ENCODE measurements at places on chromosomes 6 and 20.

- DNase-seq: no peak
These were observed 277.5 kb downstream of the UST start for GRCh38 chr6:149024361-149024760.

- DNase-seq: no peak
These were observed 444.2 kb downstream of the CDH26 start for GRCh38 chr20:60402189-60403058.

DNA sequence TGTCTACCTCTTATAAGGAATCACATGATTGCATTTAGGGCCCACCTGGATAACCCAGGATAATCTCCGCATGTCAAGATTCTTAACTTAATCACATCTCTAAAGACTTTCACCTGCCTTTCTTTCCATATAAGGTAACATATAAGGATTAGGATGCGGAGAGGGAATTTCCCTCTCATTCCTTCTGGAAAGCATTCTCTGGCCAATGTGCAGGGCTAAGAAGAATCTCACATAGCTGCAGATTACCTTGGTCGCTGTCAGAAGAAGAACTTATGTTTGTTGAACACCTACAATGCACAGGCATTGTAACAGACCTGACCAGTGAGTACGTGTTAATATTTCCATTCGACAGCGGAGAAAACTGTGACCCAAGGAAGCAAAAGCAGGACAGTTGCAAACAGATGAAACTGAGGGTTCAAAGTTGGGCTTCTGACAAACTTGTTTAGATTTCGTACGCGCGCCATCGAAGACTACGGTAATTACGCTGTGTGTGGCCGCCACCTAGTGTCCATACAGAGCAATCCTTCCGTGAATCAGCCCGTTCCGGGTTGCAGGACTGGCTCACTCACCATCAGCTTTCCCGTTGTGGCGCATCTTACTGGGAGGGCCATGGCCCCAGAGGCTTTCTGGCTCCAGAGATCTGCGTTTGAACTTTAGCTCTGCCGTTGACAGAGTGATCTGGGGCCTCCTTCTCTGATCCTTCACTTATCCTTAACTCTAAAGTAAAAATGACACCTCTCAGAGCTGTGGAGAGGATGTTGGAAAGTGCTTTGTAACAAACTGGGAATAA, 9.5 kb downstream of the C20orf202 start:
- DNase-seq: peak; percentile 65

- DNase-seq: no peak
These were observed 14.4 kb upstream of the FOXO3 start for GRCh38 chr6:108546079-108547049.

- no peak for DNase-seq
These were observed 7.4 kb upstream of the RBCK1 start for GRCh38 chr20:400454-401275.

GRCh38 chr20:46063151-46063550, 26.6 kb downstream of the NCOA5 start:
- no peak for DNase-seq

- DNase-seq: peak; percentile 28
These were observed 808 bp downstream of the ULBP1 start for GRCh38 chr6:149964308-149965193.

- peak; percentile 59 for DNase-seq
These were observed 667.9 kb downstream of the EPM2A start for GRCh38 chr6:145067430-145067829.

DNA sequence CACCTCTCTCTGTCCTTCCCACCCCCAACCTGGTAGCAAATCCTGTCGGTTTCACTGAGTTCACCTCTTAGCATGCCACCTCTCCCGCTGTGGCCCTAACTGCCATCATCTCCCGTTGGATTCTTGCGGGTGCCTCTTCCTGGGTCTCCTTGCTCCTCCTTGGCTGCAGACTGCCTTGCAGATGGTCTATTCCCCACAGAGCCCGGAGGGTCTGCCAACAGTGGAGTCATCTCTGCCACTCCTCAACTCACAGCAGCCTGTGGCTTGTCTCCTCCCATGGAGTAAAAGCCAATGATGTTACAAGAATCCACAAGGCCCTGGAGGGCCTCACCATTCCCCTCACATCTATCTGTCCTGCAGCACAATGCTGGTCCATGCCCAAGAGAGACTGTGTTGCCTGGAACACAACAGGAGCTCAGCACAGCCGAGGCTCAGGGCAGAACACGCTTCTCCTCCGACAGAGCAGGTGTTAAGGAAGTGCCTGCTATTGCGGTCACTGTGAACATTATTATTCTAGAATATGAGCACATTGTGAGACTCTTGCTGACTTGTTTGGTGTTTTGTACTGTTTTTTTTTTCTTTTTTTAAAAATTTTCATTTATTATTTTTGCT, 241.8 kb upstream of the SULF2 start:
- DNase-seq: peak; percentile 39

- DNase-seq: peak; percentile 34
These were observed 79.0 kb downstream of the NRSN1 start for GRCh38 chr6:24205020-24205492.

DNA sequence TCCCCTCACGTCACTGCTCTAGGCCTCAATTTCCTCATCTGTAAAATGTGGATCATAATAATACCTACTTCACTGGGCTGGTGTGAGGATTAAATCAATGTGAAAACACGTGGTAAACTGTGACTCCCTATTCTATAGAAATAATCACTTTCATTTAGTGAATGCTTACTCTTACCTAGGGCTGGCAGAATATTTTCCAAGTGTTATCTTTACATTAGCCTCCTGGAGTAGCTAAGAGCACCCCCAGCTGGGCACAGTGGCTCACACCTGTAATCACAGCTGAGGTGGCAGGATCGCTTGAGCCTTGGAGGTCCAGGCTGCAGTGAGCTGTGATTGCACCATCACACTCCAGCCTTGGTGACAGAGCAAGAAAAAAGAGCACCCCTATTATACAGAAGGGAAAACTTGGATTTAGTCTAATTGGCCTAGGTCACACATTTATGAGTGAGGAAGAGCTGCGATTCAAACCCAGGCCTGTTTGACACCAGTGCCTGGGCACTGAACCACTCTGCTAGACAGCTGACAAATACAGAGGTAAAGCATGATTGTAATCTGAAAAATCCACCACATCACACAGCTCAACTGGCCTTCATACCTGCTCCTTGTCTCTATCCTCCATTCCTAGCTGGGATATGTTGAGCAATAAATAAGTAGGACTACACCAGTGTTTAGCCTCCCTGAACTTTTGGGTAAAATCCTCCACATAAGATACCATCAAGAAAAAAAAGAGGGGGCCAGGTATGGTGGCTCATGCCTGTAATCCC, 1.4 kb upstream of the SNTA1 start:
- no peak for DNase-seq

GRCh38 chr20:34055290-34055689, 56.8 kb downstream of the EIF2S2 start:
- DNase-seq: no peak

GRCh38 chr6:82488403-82488802, 124.8 kb downstream of the TPBG start:
- no peak for DNase-seq

GRCh38 chr20:38267901-38268514, 7.5 kb upstream of the KIAA1755 start:
- DNase-seq: no peak

- peak; percentile 96 for DNase-seq
These were observed 3.0 kb downstream of the LAMA4 start for GRCh38 chr6:112251171-112251875.

DNA sequence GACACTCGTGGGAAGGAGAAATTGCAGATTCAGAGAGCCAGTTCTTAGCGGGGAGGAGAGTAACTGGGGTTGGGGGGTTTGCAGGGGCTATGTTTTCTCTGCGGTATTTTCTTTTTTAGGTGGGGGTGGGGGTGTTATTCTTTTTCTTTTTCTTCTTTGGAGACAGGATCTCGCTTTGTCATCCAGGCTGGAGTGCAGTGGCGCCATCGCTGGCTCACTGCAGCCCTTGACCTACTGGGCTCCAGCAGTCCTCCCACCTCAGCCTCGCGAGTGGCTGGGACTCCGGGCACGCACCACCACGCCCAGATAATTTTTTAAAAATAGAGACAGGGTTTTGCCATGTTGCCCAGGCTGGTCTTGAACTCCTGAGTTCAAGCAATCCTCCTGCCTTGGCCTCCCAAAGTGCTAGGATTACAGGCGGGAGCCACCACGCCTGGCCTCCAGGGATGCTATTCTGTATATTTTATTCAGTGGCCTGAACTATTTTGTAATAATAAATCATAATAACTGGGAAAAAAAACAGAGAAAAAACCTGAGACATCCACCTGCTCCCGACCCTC, 57.3 kb downstream of the UBE2V1 start:
- no peak for DNase-seq

DNA sequence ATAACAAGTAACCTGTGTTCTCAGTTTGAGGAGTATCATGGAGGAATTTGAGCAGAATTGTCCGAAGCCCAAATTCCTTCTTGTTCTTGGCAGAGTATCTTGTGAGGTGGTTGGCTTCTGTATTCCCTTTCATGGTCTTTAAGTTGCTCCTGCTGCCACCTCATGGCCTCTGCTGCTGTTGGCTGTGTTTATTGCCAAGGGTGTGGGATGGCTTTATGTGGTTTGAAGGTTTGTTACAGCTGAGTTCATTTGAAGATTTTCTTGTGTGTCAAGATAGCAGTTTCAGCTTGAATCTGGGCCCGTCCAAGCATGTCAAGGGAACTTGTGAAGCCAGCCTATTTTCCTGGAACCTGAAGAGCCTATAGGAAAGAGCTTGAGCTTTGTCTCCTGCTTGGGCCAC, 20.2 kb upstream of the TTK start:
- DNase-seq: peak; percentile 22

- no peak for DNase-seq
These were observed 324 bp downstream of the JPH2 start for GRCh38 chr20:44186674-44187053.

DNA sequence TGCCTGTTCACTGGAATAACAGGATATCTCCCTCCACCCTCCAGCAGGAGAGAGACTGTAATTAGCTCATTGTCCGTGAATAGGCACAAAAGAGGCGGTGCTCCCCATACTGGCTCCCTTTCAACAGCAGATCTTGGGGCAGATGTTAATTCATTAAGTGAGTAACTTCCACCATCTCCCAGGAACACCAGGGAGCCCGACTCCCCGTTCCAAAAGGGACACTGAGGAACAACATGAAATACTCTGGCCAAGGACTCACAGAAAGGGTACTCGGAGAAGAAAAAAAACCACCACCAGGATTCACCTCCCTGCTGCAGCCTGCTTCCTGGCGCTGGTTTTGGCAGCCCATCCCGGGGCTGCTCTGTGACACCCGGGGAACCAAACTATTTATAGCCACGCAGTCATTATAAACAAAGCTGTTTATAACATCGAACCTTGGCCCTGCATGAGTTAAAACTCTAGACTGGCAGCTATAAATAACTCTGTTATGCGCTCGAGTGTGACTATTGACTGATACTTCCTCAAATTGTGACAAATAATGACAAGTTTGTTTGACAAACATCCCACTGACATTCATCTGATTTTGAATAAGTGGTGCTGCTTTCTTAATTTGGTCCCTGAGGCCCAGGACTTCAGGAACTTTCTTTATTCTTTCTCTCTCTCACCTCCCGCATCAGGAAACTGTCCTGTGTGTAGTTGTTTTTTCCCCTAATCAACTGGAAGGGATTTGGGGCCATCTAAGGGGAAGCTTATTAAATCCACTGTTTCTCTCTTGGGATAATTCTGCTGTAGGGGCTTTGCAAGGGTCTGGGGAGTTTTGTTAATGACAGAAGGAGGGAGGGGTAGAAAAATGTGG, 521.6 kb downstream of the CD83 start:
- DNase-seq: peak; percentile 53

- no peak for DNase-seq
These were observed 54.3 kb downstream of the PPP1R14C start for GRCh38 chr6:150196942-150197745.

- DNase-seq: peak; percentile 40
These were observed at the start of gene ADGB for GRCh38 chr6:146598772-146599405. Gene ADGB (plus strand): TSS chr6:146598972. CDS start chr6:146599041, 69 bp downstream.

DNA sequence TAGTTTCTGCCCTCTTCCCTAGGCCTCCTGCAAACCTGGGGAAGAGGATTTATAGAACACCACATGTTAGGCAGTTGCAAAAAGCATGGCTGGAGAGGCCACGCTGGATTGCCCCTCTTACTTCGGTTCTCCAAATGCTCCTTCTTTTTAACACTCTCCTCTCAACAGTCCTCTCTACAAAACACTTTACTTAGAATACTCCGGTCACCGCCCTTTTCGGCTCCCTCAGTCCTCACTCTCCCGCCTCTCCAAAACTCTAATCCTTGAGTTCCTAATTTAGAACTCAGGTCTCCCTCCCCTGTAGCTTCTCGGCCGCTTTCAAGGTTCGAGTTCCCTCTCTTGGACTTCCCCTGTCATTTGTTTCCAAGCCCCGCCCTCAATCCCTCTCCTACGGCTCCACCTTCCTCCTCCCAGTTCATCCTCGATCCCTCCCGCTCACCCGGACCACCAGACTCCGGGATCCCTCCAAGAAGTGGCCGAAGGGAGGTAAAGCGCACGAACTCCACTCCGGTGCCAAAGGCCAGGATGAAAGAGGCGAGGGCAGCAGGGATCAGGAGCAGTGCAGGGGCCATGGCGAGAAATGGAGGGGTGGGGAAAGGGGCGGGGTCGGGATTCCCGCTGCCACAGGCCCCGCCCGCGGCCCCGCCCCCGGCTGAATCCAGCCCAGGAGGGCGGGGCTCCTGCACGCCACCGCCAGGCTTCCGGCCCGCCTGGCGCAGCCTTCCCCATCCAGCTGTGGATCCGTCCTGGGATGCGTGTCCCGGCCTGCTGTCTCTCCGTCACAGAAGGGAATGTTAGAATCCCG, at the start of gene NRM:
NRM (minus strand) TSS at position 582 of the 805 bp plus-strand sequence; CDS start at position 572, 10 bp downstream.
- DNase-seq: peak; percentile 87

DNA sequence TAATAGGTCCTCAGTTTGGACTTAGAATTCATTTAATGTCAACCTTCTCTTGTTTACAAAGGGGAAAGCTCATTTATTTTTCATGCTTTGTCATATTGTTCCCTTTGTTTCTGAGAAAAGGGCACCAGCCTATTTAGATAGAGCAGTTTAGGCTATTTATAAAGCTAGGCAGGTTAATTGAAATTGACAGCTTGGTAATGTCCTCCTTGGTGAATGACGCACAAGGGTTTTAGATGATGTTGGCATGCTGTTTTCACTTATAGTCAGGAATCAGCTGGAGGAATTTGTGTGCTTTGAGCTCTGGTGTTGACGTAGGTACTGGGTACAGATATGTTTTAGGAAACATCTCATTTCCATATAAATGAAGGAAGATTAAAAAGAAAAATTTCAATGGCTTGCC, 45.2 kb downstream of the BCKDHB start:
- no peak for DNase-seq

- no peak for DNase-seq
These were observed 91.2 kb downstream of the CARMIL1 start for GRCh38 chr6:25370178-25371036.

DNA sequence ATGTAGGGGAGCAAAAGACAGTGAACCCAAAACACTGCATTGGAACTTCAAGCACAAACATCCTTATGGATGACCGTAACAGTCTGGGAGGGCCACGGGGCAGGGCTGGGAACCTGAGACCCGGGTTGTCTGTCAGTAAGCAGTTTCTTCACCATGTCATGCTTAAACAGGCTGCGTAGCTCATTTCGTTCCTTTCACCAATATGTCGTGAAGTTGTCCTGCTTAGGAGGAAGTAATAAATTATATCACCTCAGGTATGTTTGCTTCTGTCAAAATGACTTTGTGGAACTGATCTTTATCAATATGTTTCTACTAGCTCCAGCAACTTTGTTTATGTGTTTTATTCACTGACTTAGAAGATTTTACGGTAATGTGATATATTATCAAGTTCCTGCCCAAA, 12.4 kb upstream of the MAK start:
- no peak for DNase-seq

Data from AG10803 (cell line).